ENCODE measurements at places on chromosomes 4 and X. TPM values are rescaled to one million over a fixed set of nuclear protein-coding genes. Genes with fewer than 3 reads are reported as not detected.

The GRK4 gene
- 2.9 TPM for total RNA-seq

The NHSL2 gene
- total RNA-seq = 0.65 TPM

The MID1 gene
- 0.24 TPM for total RNA-seq

The SPINK2 gene
- total RNA-seq = 0.35 TPM

The TBX22 gene
- not detected for total RNA-seq

The CTAG1A gene
- total RNA-seq = not detected
